CD4-positive, alpha-beta T cell treated with Interleukin-2 at 100 ng/mL for 4 hours (primary cell): ENCODE measurements at places on chromosomes 11 and 22.

DNA sequence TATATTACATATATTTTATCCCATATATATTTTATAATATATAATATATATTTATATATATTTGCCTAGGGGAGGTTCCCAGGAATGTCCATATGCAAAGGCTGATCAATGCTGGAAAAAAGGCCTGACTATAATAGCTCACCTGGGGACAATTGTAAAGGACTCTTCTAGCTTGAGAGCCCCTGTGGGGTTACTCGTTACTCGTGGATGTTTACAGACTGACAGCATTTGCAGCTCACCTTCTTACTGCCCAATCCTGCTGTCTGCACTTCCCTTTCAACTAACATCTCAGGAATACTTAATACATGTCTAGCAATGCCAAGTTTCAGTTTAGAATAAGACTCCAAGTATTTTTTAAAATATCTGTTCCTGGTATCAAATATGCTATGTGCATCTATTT, 1365.4 kb upstream of the RAG2 start:
- DNase-seq: no peak

DNA sequence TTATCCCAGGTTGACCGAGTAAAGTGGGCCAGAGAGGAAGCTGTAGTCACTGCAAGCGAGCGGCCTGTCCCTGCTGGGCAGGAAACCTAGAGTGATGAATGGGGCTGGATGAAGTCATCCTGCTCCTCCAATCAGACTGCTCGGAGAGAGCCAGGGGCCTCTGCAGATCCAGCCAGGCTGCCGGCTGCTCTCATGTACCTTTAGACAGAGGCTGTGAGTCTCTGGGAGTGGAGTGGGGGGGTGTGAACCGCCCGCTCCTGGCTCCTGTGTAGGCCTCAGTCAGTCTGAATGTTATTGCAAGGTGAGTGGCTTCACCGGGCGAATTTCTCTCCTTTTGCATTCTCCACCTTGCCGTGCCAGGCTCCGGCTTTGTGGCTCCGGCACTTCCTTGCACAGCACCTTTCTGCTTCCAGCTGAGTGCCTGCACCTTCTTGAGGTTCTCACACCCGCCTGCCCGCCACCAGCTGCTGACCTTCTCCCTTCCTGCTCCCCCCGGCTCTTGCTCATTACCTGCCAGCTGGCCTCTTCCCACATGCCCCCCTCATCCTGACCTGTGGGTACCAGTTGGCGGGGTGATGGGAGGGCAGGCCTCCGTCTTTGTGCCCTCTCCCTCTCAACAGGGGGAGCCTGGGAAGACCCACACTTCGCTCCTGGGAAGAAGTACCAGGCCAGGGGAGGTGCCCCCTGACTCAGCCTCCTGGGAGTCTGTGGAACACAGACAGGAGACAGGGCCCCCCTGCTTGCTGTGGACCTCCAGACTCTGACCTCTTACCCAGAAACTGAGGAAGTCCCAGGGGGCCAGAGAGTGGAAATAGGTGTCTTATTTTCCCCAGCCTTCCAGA, 79.9 kb downstream of the GRAMD1B start:
- no peak for DNase-seq

DNA sequence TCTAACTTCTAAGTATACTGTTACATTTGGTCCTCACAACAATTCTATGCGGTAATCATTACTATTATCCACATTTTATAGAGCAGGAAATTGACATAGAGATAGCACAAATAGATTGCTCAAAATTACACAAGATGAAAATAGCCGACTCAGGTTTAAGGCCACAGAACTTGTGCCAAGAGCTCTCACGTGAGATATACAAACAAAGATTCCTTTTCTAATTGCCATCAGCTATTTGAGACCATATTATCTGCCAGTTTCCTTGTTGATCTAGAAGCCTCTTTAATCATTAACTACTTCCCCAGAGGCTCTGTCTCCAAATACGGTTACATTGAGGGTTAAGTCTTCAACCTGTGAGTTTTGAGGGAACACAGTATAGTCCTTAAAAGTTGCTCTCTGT, 61.0 kb upstream of the GLYATL1B start:
- DNase-seq: no peak

GRCh38 chr11:34086554-34087283, 18.7 kb upstream of the NAT10 start:
- peak; percentile 39 for DNase-seq

DNA sequence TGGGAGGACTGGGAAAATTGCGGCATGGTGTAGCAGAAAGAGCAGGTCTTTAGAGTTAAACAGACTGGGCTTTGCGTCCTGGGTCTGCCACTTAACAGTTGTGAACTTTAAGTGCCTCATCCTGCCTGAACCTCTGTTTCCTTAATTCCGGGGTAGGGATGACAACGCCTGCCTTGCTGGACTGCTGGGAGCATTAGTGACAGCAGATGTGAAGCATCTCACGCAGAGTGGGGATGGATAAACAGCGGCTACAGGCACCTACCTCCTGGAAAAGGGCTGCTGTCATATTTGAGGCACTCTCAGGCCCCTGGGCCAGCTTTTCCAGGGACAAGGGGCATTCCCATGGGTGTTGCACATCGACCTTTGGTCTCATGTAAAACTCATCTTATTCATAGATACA, 572.2 kb downstream of the TBC1D22A start:
- no peak for DNase-seq

DNA sequence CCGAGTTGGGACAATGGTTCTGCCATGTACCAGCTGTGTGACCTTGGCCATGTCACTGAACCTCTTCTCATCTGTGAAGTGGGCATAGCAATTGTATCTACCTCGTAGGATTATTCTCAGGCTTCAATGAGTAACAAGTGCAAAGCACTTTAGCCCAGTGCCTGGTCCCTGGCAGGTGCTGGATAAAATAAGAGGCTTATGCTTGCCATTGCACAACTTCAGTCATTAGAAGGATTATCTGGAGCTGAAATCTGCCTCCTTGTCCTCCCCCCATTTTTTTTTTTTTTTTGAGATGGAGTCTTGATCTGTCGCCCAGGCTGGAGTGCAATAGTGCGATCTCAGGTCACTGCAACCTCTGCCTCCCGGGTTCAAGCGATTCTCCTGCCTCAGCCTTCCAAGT, 7.2 kb downstream of the SMTNL1 start:
- no peak for DNase-seq

GRCh38 chr22:37932821-37933578, 20.4 kb downstream of the C22orf23 start:
- no peak for DNase-seq

GRCh38 chr11:10322830-10323792, 18.2 kb downstream of the ADM start:
- peak; percentile 56 for DNase-seq
